ENCODE measurements at places on chromosomes 6 and 20.

DNA sequence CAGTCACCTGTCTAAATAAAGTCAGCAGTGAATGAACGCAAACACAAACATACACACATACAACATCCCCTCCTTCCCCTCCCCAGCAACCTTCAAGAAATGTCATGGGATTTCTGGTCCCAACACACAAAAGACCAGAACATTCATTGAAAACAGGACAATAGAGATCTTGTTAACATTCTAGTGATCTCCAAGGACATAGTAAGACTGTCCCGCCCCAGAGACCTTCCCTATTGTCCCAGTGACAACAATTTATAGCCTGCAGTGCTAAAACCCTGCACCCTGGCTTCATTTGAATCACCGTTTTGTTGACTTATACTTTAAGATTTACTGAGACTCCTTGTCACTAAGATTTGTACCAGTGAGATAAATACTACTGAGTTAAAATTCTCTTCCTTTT lies 143.9 kb upstream of the NOX3 start:
- no peak for DNase-seq

GRCh38 chr6:33848484-33848883 lies 44.7 kb upstream of the MLN start:
- no peak for DNase-seq

DNA sequence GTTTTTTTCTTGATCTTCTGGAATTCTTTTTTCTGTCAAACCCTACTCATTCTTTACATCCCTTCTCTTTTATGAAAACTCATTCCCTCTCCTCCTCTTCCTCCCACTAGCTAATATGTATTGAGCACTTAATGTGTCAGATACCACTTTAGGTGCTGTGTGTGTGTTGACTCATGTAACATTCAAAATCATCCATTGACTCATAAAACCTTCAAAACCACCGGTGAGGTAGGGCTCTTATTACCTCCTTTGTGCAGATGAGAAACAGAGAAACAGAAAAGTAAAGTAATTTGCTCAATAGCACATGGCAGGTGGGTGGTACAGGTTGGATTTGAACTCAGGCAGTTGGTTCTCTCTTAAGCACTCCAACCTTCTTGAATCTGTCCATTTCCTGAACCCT lies 136.3 kb upstream of the NEDD9 start:
- DNase-seq = no peak

DNA sequence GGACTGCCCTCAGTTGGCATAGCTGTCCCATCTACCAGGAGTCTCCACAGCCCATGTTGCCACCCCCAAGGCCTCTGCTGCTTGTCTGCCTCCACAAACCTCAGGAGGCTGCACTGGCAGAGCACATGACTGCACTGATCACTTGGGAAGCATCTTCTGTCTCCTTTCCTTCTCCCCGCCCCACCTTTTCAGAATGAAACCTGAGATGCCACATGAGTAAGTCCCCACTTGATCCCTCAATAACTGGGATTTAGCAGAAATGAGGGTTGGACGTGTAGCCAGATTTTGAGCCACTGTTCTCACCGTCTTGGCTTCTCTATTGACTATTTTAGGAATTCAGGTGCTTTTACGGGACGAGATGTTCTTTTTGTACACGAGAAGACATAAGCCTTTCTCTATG lies 328.4 kb downstream of the CDC5L start:
- no peak for DNase-seq

GRCh38 chr6:169046483-169047192 lies 207.0 kb downstream of the THBS2 start:
- DNase-seq = no peak

- DNase-seq = no peak
Observed at GRCh38 chr6:42086046-42087035, 36.0 kb downstream of the TAF8 start.

- DNase-seq = no peak
Observed at GRCh38 chr6:91580635-91581034, 993.8 kb upstream of the MAP3K7 start.

DNA sequence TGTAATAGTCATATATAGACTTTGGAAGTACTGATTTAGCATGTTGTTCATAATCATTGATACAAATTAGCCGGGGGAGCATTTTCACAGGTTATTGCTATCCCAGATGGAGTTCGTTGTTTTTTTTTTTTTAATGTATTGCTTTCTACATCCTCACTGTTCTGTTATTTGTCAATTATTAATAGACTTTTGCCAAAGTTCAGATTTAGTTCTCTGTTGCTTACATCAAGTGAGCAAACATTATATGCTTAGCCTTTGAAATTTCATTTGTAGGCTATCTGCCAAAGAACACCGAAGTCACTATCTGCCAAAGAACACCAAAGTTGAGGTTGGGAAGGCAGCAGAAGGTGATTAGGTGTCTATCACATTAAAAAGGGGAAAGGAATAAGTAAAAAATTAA lies at the start of gene HAO1:
Gene HAO1, minus strand, starts transcription at position 118 of the 400 bp plus-strand sequence. Its CDS starts 36 bp downstream, at position 82.
- no peak for DNase-seq

DNA sequence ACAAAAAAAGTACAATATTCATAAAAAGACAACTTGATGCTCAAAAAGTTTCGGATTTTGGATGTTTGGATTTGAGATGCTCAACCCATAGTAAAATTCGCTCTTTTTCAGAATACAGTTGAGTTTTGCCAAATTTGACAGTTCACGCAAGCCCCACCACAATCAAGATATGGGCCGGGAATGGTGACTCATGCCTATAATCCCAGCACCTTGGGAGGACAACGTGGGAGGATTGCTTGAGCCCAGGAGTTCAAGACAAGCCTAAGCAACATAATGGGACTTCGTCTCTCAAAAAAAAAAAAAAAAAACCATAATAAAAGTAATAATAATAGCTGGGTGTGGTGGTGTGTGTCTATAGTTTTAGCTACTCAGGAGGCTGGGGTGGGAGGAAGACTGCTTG lies 51.3 kb downstream of the PHF20 start:
- DNase-seq = no peak

GRCh38 chr20:43294031-43294430 lies 104.3 kb upstream of the PTPRT start:
- DNase-seq = no peak

DNA sequence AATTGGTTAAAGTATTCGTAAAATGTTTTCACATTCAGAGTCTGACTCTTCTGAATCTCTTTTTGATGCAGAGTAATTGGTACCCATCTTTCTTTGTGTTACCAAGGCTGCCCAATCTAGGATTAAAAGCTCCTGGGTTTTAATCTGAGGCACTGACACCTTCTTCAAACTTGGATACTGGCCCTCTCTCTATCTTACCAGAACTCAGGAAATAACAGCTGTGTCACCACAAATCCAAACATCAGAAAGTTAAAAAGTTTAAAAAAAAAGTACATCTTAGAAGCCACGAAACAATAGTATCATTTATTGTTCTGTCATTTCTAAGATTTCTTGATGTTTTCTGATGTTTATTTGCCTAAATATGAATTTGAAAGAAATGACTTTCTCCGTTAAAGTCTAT lies 255.5 kb upstream of the RUNX2 start:
- no peak for DNase-seq

DNA sequence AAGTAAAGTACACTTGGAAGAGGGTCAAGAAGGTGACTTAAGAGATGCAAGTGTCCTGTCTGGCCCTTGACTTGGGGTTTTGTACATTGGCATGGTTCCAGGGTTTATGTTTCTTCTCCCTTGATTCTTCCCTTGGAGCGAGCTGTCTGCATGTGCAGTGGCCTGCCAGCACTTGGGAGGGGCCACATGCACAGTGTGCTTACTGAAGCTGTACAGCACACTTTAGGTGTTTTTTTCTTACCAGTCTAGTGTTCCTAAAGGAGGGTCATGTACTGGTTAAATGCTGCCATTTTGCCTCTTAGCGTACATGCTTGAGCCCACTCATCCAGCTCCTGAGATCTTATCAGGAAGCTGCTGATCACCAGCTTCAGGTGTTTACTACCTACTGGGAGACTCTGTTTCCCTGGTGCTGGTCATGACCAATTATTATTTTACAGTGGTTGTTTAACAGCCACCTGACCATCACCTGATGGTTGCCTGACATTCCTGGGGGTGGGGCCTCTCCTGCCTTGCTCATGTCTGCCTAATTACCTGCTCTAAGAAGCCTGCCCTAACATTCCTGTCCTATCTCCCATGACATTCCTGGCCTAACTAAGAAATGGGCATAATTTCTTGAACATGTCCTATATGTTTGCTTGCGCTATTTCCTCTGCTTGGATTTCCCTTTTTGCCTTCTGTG lies 182.9 kb downstream of the MCHR2 start:
- DNase-seq = no peak

- no peak for DNase-seq
Observed at GRCh38 chr20:51463560-51463959, 79.0 kb downstream of the NFATC2 start.

DNA sequence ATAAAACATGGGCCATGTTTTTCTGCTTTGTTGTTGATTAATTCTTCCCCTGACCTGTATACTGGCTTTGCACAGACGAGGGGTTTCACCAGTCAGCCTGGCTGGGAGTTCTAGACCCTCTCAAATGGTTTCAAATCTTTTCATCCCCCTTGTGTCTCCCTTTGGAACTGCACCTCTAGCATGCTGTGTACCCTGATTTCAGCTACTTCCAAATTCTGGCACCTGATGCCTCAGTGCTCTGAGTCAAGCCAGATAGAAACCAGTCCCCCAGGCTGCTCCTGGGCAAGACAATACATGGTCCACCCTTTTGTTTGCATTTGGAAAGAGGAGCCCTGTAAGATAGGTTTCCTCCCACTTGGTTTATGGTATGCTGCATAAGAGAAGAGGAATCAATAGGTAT lies 290.2 kb downstream of the BTBD3 start:
- DNase-seq = no peak

- DNase-seq = no peak
Observed at GRCh38 chr20:44738813-44739477, 6.7 kb upstream of the KCNK15 start.

DNA sequence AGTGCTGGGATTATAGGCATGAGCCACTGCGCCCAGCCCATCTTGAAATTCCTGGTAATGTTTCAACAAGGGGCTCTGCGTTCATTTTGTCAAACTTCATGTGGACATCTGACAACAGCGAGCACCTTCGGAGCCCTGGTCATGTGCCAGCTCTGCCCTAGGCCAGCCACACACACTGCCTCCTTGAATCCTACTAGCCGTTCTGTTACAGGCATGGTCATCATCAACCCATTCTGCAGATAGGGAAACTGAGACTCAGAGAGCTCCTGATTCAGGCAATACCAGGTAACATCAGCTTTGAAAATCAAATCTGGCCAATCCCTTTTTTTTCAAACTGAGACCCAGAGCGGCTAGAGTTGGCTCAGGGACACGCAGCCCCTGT lies 41.3 kb downstream of the RBM38 start:
- no peak for DNase-seq

GRCh38 chr6:137025786-137026730 lies 18.7 kb downstream of the IL20RA start:
- DNase-seq = no peak

GRCh38 chr20:13775867-13776266 lies 8.9 kb downstream of the ESF1 start:
- no peak for DNase-seq

GRCh38 chr6:35754452-35755277 lies 17.8 kb downstream of the ARMC12 start:
- DNase-seq = no peak

- no peak for DNase-seq
Observed at GRCh38 chr6:170156448-170157375, 134.2 kb downstream of the DLL1 start.

GRCh38 chr6:110856296-110856695 lies 18.3 kb upstream of the AMD1 start:
- DNase-seq = no peak

DNA sequence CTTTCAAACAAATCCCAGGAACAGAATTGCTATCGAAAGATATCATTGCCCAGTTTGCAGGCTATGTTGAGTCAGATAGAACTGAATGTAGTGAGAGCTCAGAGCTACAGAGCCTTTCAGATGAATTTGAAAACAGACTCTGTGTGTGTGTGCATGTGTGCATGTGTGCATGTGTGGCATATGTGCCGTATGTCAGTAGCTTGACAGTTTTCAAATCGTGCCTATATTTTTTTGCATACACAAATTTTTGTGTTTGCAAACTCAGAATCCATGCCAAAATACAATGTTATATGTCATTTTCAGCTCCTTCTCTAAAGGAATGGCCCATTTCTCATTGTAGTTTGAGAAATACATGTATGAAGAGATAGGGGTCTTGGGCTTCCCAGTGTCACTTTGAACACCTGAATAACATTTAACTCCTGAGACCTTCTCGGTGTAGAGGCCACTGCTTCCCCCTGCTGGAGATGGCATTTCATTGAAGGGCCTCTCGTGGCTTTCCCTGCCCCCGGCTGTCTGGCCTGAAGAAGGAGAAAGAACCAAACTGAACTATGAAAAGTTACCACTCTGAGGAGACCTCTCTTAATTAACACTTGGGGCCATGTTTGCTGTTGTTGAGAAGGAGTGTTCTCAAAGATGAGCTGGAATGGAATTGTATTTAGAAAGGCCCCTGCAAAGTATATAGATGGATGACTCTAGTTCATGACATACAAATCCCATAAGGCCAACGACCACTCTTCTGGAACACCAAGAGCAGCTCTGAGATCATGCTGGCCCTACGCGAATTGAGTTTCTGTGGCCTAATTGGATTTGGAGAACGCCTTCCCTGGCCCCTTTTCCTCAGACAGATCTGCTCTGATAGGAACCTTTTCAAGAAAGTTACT lies 58.7 kb downstream of the VAPB start:
- DNase-seq = no peak

DNA sequence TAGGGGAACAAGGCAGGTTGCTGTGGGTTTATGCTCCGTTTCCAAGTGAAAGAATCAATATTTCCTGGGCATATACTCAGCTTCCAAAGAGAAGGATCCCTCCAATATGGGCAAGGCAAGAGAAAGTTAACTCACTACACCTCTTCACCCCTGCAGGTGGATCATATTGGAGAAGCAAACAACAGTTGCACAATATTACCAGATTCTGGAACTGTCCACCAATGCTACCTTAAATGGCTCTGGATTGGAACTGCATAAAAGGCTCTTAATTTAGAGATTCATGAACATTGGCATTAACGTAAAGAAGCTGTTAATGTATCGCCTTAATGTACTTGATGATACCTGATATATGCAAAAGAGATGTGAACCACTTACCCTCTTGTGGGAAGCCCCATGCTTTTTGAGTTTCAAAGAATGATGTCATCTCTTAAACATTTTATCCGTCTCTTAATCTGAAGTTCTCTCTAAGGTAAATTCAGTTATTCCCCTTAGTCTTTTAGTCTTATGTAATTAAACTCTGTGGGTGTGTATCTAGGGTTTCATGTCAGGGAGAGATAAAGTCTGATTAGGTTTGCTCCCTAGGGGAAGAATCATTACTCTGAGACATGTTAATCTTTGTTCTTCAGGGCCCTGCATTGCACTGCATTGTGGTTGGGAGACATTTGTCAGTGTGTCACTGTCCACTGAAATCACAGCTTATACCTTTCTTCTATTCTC lies 99.5 kb downstream of the PHACTR1 start:
- DNase-seq = no peak

- DNase-seq = no peak
Observed at GRCh38 chr20:61883857-61884393, 181.8 kb downstream of the TAF4 start.

Measured in activated CD4-positive, CD25-positive, alpha-beta regulatory T cell (primary cell).